ENCODE measurements at places on chromosomes 3 and 15.

DNA sequence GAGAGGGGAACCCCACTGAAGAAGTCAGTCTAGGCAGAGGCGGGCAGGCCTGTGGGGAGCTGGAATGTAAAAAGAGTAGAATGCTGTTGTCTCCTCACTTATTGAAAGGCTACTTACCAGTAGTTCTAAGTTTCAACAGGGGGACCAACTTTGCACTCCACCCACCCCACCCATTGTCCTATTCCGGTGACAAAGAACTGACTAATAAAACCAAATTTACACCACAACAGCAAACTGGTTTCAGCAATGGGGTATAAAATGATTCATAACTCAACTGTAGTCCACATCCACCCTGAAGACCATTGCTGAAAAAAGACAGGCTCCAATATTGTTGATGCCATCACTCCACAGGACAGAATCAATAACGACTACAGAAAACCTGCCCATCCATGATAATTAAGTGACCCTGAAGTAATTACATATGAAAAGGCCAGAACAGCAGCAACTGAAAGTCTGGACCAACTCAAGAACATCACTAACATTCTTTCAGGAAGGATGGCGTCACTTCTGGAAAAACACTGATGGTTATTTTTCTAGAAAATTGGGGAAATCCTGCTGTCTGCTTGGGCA lies 80.2 kb downstream of the ABI3BP start:
- no peak for DNase-seq

- DNase-seq: no peak
These were observed 81.4 kb downstream of the TM4SF4 start for GRCh38 chr3:149555927-149556326.

- DNase-seq: no peak
These were observed 30.2 kb downstream of the CACNA1D start for GRCh38 chr3:53524566-53524965.

GRCh38 chr3:172134352-172134751 lies 95.0 kb downstream of the FNDC3B start:
- DNase-seq: no peak

DNA sequence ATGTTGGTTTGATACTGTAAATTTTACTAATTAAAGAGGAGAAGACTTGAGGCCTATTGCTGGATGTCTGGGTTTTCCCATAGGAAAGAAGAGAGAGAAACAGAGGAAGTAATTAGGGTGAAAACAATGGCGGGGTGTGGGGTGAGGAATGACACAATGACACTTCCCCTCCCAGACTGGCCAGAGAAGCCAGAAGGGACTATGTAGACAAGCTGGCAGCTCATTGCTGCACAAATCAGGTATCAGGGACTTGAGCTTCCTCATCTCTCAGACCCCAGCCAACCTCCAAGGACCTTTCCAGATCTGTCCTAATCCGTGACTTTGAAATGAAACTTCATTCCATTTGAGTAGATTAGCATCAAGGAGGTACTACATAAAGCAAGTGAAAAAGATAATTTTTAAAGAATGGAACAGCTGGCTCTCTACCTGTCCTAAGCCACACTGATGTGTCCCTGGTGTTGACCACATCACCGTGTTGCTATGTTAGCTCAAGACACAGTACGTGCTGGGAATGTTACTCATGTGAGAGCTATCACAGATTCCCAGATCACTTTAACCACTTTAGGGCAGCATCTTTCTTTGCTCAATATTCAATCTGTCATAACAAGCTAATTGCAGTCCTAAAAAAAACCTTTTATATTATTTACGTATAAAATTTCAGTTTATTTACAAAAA lies 22.2 kb downstream of the TMEM212 start:
- DNase-seq: no peak

DNA sequence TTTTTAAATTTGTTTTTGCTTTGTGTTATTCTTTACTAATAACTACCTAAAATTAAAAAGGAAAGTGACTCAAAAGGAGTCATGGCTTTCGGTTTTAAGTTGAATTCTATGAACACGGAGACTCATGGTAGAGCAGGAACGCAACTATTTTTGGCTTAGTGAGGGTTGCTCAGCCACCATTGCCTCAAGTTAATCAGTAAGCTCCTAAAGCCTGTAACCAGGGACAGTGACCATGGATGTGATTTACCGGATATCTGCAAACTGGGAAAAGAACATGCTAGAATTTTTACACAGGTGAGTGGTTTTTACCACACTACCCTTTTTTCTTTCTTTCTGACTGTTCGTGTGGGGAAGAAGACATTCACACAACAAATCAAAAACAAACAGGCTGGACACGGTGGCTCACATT lies 11.8 kb downstream of the SLC12A8 start:
- no peak for DNase-seq

DNA sequence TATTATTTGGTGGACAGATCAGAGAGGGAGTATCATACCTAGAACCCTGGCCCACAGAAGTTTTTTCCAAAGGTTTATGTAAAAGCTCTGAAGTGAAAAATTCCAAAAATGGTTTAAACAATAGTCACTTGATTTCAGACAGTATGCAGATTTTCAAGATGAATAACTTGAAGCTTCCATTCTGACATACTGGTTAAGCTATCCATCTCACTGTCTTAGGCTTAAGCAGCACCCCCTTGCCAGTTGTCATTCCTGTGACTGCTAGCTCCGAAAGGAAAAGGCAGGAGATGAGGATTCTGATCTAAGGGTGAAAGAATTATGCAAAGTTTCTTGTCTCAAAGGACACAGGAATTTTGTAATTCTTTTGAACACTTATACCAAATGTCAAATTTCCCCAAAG lies 337.5 kb upstream of the THBS1 start:
- DNase-seq: no peak

Data from activated CD8-positive, alpha-beta memory T cell treated with anti-CD3 and anti-CD28 coated beads for 24 hours (primary cell).